ENCODE measurements at places on chromosomes 11 and 22. TPM values are rescaled to one million over a fixed set of nuclear protein-coding genes. Genes with fewer than 3 reads are reported as not detected.

DNA sequence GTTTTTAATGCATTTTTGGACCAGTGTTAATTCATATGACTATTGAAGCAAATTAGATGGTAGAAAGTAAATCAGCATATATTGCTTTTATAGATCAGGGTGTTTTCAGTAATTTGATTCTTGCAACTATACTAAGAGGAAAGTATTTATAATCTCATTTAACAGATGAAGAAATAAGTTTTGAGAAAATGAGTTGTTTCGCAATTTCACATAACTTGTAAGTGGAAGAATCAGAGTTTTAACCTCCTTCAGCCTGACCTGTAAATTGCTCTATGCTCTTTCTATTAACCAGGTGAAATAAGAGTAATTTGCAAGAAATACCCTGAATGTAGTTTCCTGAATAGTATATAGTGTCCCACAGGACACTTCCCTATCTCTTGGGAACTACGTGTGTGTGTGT lies 1106.8 kb upstream of the RAG2 start:
- H3K4me3 ChIP-seq: no peak overlapping the region
- no peaks in the 10 kb centered on the region for H3K4me1 ChIP-seq
- H3K27ac ChIP-seq: no peak overlapping the region
- H3K27me3 ChIP-seq: no peaks in the 10 kb centered on the region
- H3K36me3 ChIP-seq: no peaks in the 10 kb centered on the region

Gene IRAG1
- total RNA-seq: 153 TPM

- peaks cover 73% of the 10 kb centered on the region for H3K4me1 ChIP-seq
- no peak overlapping the region for H3K4me3 ChIP-seq
- no peaks in the 10 kb centered on the region for H3K27me3 ChIP-seq
- DNase-seq: no peak
Measured at GRCh38 chr11:44775985-44776446, 49.3 kb downstream of the TSPAN18 start.

- no peaks in the 10 kb centered on the region for H3K36me3 ChIP-seq
- no peaks in the 10 kb centered on the region for H3K4me1 ChIP-seq
- DNase-seq: no peak
- no peaks in the 10 kb centered on the region for H3K27me3 ChIP-seq
Measured at GRCh38 chr11:13734530-13734929, 66.1 kb downstream of the FAR1 start.

Gene UBQLNL
- total RNA-seq: 0.54 TPM

DNA sequence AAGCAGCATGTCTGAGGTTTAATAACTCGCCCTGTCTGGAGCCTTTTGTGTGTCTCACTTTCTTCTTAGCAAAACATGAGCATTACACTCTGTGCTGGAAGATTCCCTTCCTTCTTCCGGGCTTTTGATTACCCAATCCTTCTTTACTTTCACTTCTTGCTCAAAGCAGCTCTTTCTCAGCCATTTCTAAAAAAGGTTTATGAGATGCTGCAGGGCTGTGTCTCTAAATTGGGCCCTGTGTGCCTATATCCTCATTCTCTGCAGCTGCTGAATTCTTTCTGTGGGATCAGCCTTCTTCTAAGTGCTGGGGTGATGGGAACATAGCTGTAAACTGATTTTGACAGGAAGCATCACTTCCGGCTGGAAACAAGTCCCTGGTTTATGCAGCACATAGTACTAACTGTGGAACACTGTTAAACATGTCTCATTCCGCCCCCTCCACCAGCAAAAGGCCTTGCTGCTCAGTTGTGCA lies 71.8 kb downstream of the PIWIL4 start:
- H3K36me3 ChIP-seq: no peaks in the 10 kb centered on the region
- no peak overlapping the region for H3K4me3 ChIP-seq
- no peaks in the 10 kb centered on the region for H3K27me3 ChIP-seq
- DNase-seq: no peak

DNA sequence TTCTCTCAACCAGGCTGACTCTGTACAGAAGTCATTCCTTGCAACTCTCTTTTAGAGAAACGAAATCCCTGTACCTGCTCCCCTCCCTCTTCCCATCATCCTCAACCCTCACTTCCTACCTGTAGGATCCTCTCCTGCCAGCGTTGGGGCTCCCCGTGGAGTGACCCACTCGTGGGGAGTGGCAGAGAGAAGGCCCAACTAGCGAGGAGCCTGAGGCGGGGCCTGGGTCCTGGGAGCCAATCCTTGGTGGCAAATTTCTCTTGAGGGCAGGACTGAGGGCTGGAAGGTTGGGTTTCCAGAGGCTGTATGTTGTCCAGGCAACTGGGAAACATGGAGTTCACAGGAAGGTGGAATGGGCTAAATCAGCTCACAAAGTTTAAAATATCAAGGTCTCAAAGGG lies 10.4 kb downstream of the NHERF4 start:
- H3K27me3 ChIP-seq: no peaks in the 10 kb centered on the region
- DNase-seq: no peak
- no peaks in the 10 kb centered on the region for H3K36me3 ChIP-seq
- no peak overlapping the region for H3K27ac ChIP-seq
- H3K4me3 ChIP-seq: no peak overlapping the region

- no peaks in the 10 kb centered on the region for H3K36me3 ChIP-seq
- no peak overlapping the region for H3K4me3 ChIP-seq
- H3K27me3 ChIP-seq: no peaks in the 10 kb centered on the region
- H3K27ac ChIP-seq: no peak overlapping the region
- peaks cover 16% of the 10 kb centered on the region for H3K4me1 ChIP-seq
Measured at GRCh38 chr22:32949391-32950173, 108.6 kb downstream of the SYN3 start.

GRCh38 chr22:40426594-40427333 lies 56.4 kb downstream of the SGSM3 start:
- no peaks in the 10 kb centered on the region for H3K4me1 ChIP-seq
- H3K4me3 ChIP-seq: no peak overlapping the region
- H3K27ac ChIP-seq: no peak overlapping the region
- DNase-seq: peak; percentile 64
- H3K27me3 ChIP-seq: no peaks in the 10 kb centered on the region

GRCh38 chr22:30427871-30428270 lies 2.3 kb downstream of the MTFP1 start:
- H3K27ac ChIP-seq: no peak overlapping the region
- H3K27me3 ChIP-seq: no peaks in the 10 kb centered on the region

- no peaks in the 10 kb centered on the region for H3K36me3 ChIP-seq
- no peak overlapping the region for H3K27ac ChIP-seq
- H3K4me3 ChIP-seq: no peak overlapping the region
- no peaks in the 10 kb centered on the region for H3K4me1 ChIP-seq
- DNase-seq: no peak
Measured at GRCh38 chr11:4865855-4866254, 15.8 kb upstream of the OR51T1 start.

DNA sequence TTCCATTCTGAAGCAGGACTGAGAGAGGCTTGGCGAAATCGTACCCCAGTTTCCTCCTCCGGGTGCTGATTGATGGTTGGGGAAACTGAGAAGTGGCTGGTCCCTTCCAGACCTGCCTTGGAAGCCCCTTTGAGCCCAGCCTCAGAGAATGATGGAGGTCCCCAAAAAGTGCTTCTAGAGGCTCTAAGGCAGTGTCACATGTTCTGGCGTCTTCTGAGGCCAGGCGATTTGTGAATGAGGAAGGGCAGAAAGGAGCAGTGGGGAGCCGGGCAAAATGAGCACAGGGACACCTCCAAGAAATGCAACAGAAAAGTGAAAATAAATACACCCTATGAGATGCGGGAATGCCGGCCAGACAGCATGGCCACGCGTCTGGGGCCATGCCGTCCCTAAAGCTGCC lies 1.0 kb upstream of the LIF start:
- H3K27me3 ChIP-seq: peaks cover 24% of the 10 kb centered on the region
- DNase-seq: no peak
- no peak overlapping the region for H3K27ac ChIP-seq
- H3K36me3 ChIP-seq: no peaks in the 10 kb centered on the region

Gene MYOD1
- not detected for total RNA-seq
